Mesothelial cell of epicardium (in vitro differentiated cells): ENCODE measurements at places on chromosomes 1 and 21. TPM values are rescaled to one million over a fixed set of nuclear protein-coding genes. Genes with fewer than 3 reads are reported as not detected.

OLIG2 gene
- total RNA-seq = 0.20 to 0.38 TPM (median 0.35 TPM) in 3 replicates

REN gene
- 0.29 to 0.41 TPM in 2 of 3 replicates, not detected in the other for total RNA-seq

COL6A1 gene
- total RNA-seq = 539 to 636 TPM (median 611 TPM) in 3 replicates

FMN2 gene
- 0.23 to 0.54 TPM (median 0.33 TPM) in 3 replicates for total RNA-seq

DNA sequence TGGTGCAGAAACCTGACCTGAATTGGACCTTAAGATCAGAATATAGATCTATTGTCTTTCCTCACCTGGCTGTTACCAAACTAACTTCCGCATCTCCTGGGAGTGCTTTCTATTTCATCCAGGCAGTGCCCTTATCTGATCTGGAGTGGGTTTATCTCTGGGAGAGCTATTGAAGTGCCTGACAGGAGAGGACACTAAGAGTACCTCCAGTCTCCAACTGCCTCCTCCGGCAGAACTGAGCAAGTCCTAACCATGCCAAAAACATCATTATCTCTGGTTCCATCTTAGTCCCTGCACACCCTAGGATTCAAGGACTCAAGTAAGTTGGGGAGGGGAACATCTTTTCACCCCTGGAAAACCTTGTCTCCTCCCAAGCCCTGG is 12.4 kb upstream of the KCNJ15 start:
- H3K4me1 ChIP-seq = peaks cover 8% of the 10 kb centered on the region
- no peak overlapping the region for H3K27ac ChIP-seq
- H3K4me3 ChIP-seq = no peak overlapping the region
- H3K36me3 ChIP-seq = no peaks in the 10 kb centered on the region
- H3K27me3 ChIP-seq = no peaks in the 10 kb centered on the region

DNA sequence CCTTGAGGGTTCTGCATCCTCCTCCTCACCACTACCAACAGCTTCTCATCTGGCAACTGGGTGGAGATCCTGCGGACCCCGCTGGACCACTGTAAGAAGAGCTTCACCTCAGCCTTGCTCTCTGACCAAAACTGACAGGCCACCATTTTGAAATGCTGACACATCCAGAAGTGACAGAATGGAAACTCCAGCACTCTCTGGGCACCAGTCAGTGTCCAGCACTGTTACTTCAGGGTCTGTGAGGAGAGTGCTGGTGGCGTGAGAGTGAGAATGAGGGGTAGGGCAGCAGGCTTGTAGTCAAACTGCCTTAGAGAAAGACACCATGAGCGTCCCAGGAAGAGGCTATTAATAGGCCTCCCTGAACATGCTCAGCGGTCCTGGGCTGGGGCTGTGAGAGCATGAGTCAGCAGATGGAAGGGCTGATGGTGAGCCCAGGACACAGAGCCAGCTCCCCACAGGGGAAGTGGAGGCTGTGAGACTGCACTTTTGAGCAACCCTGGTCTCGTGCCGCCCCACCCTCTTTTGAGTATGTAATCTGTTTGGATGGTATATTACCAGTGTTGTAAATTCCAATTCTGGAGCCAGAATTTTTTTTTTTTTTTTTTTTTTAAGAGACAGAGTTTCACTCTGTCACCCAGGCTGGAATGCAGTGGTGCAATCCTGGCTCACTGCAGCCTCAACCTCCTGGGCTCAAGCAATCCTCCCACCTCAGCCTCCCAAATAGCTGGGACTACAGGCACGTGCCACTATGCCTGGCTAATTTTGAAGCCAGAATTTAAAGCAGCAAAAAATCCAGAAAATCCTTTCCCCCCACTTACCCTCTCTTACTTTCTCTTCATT is 34.4 kb upstream of the SLC30A1 start:
- H3K4me3 ChIP-seq = no peak overlapping the region
- no peaks in the 10 kb centered on the region for H3K36me3 ChIP-seq
- no peak overlapping the region for H3K27ac ChIP-seq
- DNase-seq = no peak
- H3K4me1 ChIP-seq = peaks cover 12% of the 10 kb centered on the region

GRCh38 chr1:223771469-223771813 is 59.1 kb downstream of the CAPN2 start:
- peak overlapping the region; percentile 96 for H3K27ac ChIP-seq
- peaks cover 42% of the 10 kb centered on the region for H3K36me3 ChIP-seq
- H3K4me1 ChIP-seq = peaks cover 25% of the 10 kb centered on the region

DNA sequence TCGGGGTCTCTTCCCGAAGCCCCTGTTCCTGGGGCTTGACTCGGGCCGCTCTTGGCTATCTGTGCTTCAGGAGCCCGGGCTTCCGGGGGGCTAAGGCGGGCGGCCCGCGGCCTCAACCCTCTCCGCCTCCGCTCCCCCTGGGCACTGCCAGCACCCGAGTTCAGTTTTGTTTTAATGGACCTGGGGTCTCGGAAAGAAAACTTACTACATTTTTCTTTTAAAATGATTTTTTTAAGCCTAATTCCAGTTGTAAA is 158.7 kb downstream of the RUNX1 start:
- no peak for DNase-seq
- H3K4me3 ChIP-seq = peak overlapping the region; percentile 68
- H3K36me3 ChIP-seq = no peaks in the 10 kb centered on the region
- no peak overlapping the region for H3K27ac ChIP-seq
- H3K4me1 ChIP-seq = peaks cover 27% of the 10 kb centered on the region

GRCh38 chr1:82903626-82904025 is 1095.3 kb downstream of the TTLL7 start:
- no peaks in the 10 kb centered on the region for H3K27me3 ChIP-seq
- H3K4me1 ChIP-seq = peaks cover 3% of the 10 kb centered on the region
- H3K36me3 ChIP-seq = no peaks in the 10 kb centered on the region
- no peak for DNase-seq
- no peak overlapping the region for H3K27ac ChIP-seq

DNA sequence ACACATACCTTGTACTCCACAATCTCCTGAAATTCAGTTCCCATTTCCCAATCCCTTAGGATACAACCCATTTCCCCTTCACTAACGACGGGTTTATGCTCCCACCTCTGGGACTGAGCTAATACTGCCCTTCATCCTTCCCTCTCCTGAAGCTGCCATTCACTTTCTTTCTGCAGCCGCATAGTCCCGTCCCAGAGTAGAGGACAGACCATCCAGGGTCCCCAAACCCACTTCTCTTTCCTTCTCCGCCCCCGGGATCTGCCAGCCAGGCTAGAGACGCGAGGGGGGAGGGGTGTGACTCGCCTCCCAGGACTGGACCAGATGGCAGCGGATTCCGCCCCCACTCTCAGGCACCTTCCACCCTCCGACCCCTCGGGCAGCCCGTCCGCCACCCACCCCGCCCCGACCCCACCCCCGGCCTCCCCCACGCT is 679 bp downstream of the ABL2 start:
- peak; percentile 55 for DNase-seq
- H3K27ac ChIP-seq = peak overlapping the region; percentile 66
- H3K4me3 ChIP-seq = peak overlapping the region; percentile 76
- H3K36me3 ChIP-seq = peaks cover 2% of the 10 kb centered on the region

GRCh38 chr1:114700036-114700600 is 4.8 kb upstream of the AMPD1 start:
- no peak for DNase-seq
- H3K27me3 ChIP-seq = peaks cover 21% of the 10 kb centered on the region

DNA sequence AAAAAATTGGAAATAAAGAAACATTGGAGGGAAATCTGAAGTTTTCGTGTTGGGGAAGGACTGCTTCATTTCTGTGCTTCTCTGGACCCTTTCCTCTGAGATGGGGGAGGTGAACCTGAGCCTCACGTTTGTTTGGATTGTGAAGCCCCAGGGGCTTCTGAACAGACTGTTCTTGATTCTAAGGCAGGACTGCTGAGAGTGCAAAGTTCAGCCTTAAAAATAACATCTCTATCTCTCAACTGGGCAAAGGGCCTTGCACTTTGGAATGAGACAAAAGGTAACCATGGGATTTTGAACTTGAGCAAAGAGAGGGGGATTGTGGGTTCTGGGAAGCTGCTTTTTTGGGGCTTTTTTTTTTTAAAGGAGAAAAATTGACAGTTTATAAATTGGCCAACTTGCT is 45.0 kb downstream of the GPR88 start:
- no peak overlapping the region for H3K4me3 ChIP-seq
- no peaks in the 10 kb centered on the region for H3K36me3 ChIP-seq
- H3K4me1 ChIP-seq = no peaks in the 10 kb centered on the region

DNA sequence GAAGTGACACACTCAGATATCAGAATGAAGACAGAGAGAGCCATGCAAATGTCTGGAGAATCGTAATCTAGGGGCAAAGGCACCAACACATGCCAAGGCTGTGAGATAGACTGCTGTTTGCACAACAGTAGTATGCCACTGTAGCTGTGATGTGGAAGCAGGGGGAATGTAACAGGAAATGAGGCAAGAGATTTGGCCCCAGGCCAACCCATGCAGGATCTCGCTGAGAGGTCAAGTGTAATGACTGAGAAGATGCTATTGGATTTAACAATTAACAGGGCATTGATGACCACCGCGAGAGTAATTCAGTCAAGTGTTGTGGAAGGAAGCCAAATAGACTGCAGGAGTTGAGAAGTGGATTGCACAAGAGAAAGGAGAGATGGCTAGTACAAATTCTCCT is 107.3 kb upstream of the ST6GALNAC5 start:
- peaks cover 14% of the 10 kb centered on the region for H3K27me3 ChIP-seq
- H3K27ac ChIP-seq = no peak overlapping the region
- H3K36me3 ChIP-seq = no peaks in the 10 kb centered on the region
- H3K4me1 ChIP-seq = peaks cover 5% of the 10 kb centered on the region
